ENCODE measurements at places on chromosomes 2 and 18.

GRCh38 chr2:210663631-210664089 is 107.3 kb downstream of the CPS1 start:
- no peaks in the 10 kb centered on the region for H3K4me1 ChIP-seq
- H3K27me3 ChIP-seq = no peaks in the 10 kb centered on the region
- H3K4me3 ChIP-seq = no peak overlapping the region
- no peak for DNase-seq
- H3K27ac ChIP-seq = no peak overlapping the region

- H3K27me3 ChIP-seq = no peaks in the 10 kb centered on the region
- H3K4me3 ChIP-seq = peak overlapping the region; percentile 85
- no peak for DNase-seq
- peaks cover 3% of the 10 kb centered on the region for H3K36me3 ChIP-seq
- no peak overlapping the region for H3K27ac ChIP-seq
- H3K4me1 ChIP-seq = peaks cover 45% of the 10 kb centered on the region
Observed at GRCh38 chr2:241147336-241147735, 1.9 kb downstream of the PASK start.

DNA sequence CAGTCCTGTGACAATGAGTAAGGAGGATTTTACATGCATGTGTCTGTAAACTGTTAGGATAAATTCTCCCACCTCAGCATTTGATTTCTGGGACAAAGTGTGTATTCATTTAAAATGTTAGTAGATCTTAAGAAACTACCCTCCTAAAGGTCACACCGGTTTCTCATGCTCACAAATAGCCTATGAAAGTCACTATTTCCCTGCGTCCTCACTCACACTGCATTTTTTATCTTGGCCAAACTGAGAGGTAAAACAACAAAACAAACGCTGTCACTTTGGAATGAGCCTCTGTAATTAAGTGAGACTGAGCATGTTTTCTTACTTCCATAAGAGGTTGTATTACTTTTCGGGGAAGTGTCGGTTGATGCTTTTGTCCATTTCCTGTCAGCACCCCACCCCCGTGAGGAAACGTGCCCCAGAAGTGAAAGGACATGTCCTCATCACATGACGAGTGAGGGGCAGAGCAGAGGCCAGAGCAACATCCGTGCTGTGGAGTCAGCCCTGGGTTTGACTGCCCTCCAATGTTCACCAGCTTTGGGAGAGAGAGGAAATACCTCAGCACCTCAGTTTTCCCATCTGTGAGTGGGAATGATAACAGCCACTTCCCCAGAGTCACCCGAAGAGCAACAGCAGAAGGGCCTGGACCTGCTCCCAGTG is 3.1 kb downstream of the GYPC start:
- H3K4me3 ChIP-seq = peak overlapping the region; percentile 96
- H3K36me3 ChIP-seq = peaks cover 13% of the 10 kb centered on the region
- no peaks in the 10 kb centered on the region for H3K27me3 ChIP-seq
- H3K27ac ChIP-seq = peak overlapping the region; percentile 100
- peaks cover 77% of the 10 kb centered on the region for H3K4me1 ChIP-seq

- no peaks in the 10 kb centered on the region for H3K4me1 ChIP-seq
- DNase-seq = no peak
- no peak overlapping the region for H3K27ac ChIP-seq
- no peaks in the 10 kb centered on the region for H3K27me3 ChIP-seq
- no peak overlapping the region for H3K4me3 ChIP-seq
Observed at GRCh38 chr18:71223486-71223885, 934.6 kb downstream of the SOCS6 start.

- no peaks in the 10 kb centered on the region for H3K36me3 ChIP-seq
- no peak for DNase-seq
- peaks cover 23% of the 10 kb centered on the region for H3K27me3 ChIP-seq
- no peaks in the 10 kb centered on the region for H3K4me1 ChIP-seq
- H3K4me3 ChIP-seq = no peak overlapping the region
Observed at GRCh38 chr2:42072349-42073118, 24.7 kb downstream of the PKDCC start.

- peaks cover 39% of the 10 kb centered on the region for H3K36me3 ChIP-seq
- H3K4me3 ChIP-seq = no peak overlapping the region
- DNase-seq = no peak
- H3K27ac ChIP-seq = no peak overlapping the region
- H3K4me1 ChIP-seq = no peaks in the 10 kb centered on the region
- no peaks in the 10 kb centered on the region for H3K27me3 ChIP-seq
Observed at GRCh38 chr2:113940891-113941290, 51.0 kb downstream of the ACTR3 start.

DNA sequence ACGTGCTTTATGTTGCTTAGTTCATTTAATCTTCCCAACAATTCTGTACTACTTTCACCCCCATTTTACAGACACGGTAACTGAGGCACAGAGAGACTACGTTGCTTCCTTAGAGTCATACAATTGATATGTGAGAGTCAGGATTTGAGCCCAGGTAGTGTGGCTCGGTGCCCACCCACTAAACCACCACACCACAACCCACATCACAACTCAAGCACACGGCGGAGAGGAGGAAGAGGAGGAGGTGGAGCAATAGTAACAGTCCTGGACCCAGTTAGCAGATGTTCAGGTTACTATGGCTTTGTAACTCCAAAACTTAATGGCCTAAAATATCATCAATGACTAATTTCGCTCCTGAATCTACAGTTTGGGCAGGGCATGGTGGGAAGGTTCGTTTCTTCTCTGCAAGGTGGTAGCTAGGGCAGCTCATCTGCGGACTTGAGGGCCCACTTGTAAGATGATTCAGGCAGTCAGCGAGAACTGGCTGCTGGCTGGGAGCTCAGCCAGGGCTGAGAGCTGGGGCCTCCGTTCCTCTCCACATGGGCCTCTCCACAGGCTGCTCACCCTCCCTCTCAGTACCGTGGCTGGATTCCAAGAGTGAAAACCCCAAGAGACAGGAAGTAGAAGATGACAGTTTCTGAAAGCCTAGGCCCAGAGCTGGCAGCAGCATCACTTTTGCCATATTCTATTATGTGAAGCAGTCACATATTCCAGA is 167.1 kb downstream of the ZFP36L2 start:
- peak overlapping the region; percentile 6 for H3K27ac ChIP-seq
- peaks cover 3% of the 10 kb centered on the region for H3K36me3 ChIP-seq
- H3K4me1 ChIP-seq = peaks cover 35% of the 10 kb centered on the region
- peak overlapping the region; percentile 58 for H3K4me3 ChIP-seq

DNA sequence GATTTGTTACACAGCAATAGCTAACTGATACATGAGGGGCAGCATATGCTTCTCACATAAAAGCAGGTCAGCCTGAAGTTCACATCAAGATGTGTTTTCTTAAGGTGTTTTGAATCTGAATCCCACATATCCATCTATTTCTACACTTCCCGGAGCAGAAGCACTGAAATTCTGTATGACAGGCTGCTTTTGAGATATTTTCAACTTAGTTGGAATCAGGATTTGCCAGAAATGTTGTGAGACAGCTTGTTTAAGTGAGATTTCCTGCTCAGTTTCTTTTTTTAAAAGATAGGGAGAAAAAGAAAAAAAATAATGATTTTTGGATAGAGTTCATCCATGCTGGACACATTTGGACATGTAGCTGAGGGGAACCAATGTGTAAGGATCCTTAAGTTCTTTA is 501.5 kb upstream of the CELF4 start:
- no peak overlapping the region for H3K4me3 ChIP-seq
- DNase-seq = no peak
- H3K36me3 ChIP-seq = no peaks in the 10 kb centered on the region

DNA sequence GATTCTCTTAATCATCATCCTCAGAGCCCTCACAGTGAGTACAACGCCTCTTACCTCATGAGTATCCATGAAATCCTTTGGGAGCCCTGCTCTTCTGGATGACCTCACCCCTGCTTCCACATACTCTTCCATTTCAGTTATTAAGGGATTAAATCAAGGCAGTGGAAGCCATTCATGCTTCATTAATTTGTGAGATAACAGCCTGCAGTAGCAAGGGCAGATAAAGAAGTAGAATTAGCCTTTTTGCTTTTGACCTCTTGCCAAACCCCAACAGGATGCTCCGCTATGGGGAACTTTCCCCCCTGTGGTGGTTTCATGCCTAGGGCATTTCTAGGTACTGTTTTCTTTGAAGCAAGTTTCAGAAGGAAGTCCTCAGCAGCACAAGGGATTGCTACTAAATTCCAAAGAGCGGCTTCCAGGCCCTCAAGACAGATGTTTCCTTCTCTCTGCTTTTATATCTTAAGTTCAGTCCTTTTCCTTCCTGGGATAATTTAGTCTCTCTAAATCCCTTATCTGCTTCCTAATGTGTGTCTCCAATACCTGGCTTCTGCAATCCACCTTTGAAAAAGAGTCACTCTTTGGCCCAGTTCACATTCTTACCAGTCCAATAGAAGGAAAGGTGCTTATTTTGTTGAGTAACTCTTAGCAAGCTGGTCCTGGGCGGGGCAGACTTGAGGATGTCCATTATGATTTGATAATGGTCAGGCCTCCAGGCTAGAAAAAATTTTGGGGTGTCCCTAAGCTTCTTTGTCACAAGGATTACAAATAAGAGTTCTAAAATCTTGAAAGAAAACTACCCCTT is 76.9 kb downstream of the MYO1B start:
- peaks cover 11% of the 10 kb centered on the region for H3K27me3 ChIP-seq
- H3K27ac ChIP-seq = no peak overlapping the region
- DNase-seq = no peak
- H3K4me1 ChIP-seq = peaks cover 20% of the 10 kb centered on the region
- no peak overlapping the region for H3K4me3 ChIP-seq

DNA sequence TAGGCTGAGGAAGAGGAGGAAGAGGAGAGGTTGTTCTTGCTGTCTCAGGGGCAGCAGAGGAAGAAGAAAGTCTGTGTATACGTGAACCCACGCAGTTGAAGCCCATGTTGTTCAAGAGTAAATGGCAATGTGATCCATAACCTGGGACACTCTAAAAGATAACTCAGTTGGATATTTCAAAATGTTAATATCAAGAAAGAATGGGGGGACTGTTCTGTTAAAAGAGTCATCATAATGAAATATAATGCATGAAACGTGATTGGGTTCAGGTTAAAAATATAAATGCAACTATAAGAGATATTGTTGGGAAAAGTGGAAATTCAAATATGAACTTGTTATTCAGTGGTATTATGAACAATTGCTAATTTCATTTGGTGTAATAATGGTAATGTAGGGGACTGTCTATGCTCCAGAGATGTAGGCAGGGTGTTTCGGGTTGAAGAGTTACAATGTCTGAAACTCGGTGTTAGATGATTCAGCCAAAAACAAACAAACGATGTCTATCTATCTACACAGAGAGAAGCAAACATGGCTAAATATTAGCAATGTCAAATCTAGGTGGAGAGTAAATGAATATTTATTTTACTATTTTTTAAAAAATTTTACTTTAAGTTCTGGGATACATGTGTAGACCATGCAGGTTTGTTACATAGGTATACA is 21.1 kb upstream of the POLE4 start:
- H3K4me3 ChIP-seq = no peak overlapping the region
- DNase-seq = no peak
- no peak overlapping the region for H3K27ac ChIP-seq
- H3K27me3 ChIP-seq = no peaks in the 10 kb centered on the region

- no peaks in the 10 kb centered on the region for H3K27me3 ChIP-seq
- peaks cover 2% of the 10 kb centered on the region for H3K36me3 ChIP-seq
- H3K4me1 ChIP-seq = no peaks in the 10 kb centered on the region
- H3K27ac ChIP-seq = no peak overlapping the region
- no peak overlapping the region for H3K4me3 ChIP-seq
- DNase-seq = no peak
Observed at GRCh38 chr2:207879536-207879935, 109.8 kb upstream of the FZD5 start.

Data from activated T-cell treated with anti-CD3 and anti-CD28 coated beads, Interleukin-2, amount 50 U/mL, for 72 hours (primary cell).